ENCODE measurements at places on chromosomes 16 and 17. TPM values are rescaled to one million over a fixed set of nuclear protein-coding genes. Genes with fewer than 3 reads are reported as not detected.

The SULT1A2 gene
- total RNA-seq, result not detected

The SP2 gene
- 2.2 TPM for total RNA-seq

The PPL gene
- total RNA-seq, result 0.32 TPM

The VTN gene
- 10.0 TPM for total RNA-seq

The IL17C gene
- total RNA-seq, result not detected

The PSME3 gene
- 130 TPM for total RNA-seq

The ELAC2 gene
- total RNA-seq, result 63.9 TPM

The MYH1 gene
- total RNA-seq, result not detected

The MYO19 gene
- total RNA-seq, result 52.8 TPM

The BTBD17 gene
- total RNA-seq, result not detected

The SLC35G6 gene
- total RNA-seq, result not detected

The SDR42E2 gene
- not detected for total RNA-seq

The ACSM2A gene
- not detected for total RNA-seq

The PAM16 gene
- total RNA-seq, result 23.5 TPM

The PRSS8 gene
- under 0.01 TPM for total RNA-seq

The ATMIN gene
- total RNA-seq, result 54.0 TPM

The ZNF205 gene
- total RNA-seq, result 14.2 TPM

The SLX4 gene
- total RNA-seq, result 7.1 TPM

The CDK5RAP3 gene
- total RNA-seq, result 41.6 TPM

The CCDC154 gene
- under 0.01 TPM for total RNA-seq

The MTMR4 gene
- total RNA-seq, result 39.6 TPM

The KRT24 gene
- not detected for total RNA-seq

The NPW gene
- 1.3 TPM for total RNA-seq

The CES5A gene
- not detected for total RNA-seq

The TLCD3A gene
- 32.4 TPM for total RNA-seq

The TMEM100 gene
- 1.3 TPM for total RNA-seq

The CHD9NB gene
- total RNA-seq, result 2.6 TPM

The SMTNL2 gene
- total RNA-seq, result not detected

The ARHGAP27 gene
- 0.97 TPM for total RNA-seq

The KRT36 gene
- under 0.01 TPM for total RNA-seq

The KDM6B gene
- 5.8 TPM for total RNA-seq

The PTGES3L gene
- total RNA-seq, result 1.3 TPM

The TNFRSF13B gene
- not detected for total RNA-seq

The ZNF276 gene
- total RNA-seq, result 11.0 TPM

The MT4 gene
- not detected for total RNA-seq

The SEZ6 gene
- not detected for total RNA-seq

The TP53TG3 gene
- not detected for total RNA-seq

The TBC1D3C gene
- not detected for total RNA-seq

The PYY gene
- not detected for total RNA-seq

The TBC1D3 gene
- total RNA-seq, result not detected

The DHRS7C gene
- total RNA-seq, result not detected

The CTRB1 gene
- total RNA-seq, result not detected

The MC1R gene
- 3.9 TPM for total RNA-seq

The CHST4 gene
- not detected for total RNA-seq

The EVPLL gene
- total RNA-seq, result not detected

The TMEM235 gene
- total RNA-seq, result not detected

The CCL3 gene
- total RNA-seq, result not detected

The KRTAP4-9 gene
- total RNA-seq, result not detected

The KRT39 gene
- not detected for total RNA-seq
